Activated CD4-positive, alpha-beta T cell treated with anti-CD3 and anti-CD28 coated beads, Interleukin-2, amount 50 U/mL, for 4 hours (primary cell): ENCODE measurements at places on chromosomes 12 and 14.

DNA sequence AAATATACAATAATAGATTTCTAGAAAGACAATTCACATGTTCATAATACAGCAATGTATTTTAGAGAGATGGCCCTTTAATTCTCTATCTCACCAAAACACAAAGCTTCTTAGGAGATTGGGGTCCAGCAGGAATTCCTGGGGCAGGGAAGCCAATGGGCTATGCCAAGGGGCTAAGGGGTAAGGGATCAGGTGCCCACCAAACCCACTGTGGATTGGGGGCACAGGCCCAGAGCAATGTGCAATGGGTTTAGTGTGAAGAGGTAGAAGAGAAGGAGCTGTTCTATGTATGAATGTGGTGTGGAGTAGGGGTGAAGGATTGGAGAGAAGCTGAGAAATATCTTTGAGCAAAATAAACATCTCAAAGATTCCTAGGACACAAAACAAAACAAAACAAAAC lies 2.6 kb downstream of the HOXC13 start:
- no peak for DNase-seq

DNA sequence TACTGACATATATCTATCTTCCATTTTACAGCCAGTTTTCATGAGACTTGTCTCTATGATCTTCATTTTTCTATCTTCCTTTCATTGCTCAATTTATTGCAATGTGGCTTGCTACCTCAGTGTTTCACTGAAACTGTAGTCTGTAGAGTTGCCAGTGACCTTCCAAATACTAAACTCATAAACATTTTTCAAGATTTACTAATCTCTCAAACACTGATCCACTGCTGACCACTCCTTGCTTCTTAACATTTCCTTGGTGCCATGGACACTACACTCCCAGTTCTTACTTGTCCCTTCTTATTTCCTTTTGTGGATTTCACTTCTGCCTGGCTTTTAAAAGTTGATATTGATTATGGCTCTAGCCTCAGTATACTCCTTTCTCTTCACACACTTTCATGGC lies 95.4 kb upstream of the SLCO1C1 start:
- DNase-seq: no peak

- no peak for DNase-seq
Measured at GRCh38 chr12:6542209-6543009, 8.1 kb downstream of the GAPDH start.

DNA sequence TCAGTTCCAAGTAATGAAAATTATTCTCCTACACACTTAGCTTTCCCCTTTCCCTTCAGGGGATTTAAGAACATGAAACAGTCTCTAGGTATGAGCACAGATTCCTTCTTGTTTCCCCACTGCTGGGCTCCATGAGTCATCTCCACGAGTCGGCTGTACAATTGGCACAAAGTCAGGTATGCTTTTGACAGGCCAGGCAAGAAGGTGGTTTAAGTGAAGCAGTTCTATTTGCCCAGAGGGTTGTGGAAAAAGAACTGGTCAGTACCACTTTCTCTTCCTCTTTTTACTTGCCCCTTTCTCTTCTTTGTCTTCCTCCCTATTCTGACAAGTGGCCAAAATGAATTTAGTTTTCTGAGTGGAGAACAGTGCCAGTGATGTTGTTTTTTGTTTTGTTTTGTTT lies 16.3 kb downstream of the DYNC1H1 start:
- DNase-seq: no peak

DNA sequence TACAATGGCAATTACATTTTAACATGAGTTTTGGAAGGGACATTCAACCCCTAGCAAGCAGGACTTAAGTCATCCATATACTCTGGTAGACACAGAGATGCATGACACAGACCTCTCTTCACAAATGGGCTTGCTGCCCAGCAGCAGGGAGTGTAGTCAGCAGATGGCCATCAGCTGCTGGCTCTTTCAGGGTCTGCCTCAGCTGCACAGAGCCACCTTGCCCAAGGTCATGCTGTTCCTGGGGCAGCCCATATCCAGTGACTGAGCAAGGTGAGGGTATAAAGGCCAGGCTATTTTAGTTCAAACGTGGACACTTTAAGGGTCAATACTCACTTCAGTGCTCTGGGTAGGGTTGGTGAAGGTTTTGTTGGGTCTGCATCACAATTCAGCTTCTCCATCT lies 58.3 kb upstream of the JDP2 start:
- DNase-seq: no peak

DNA sequence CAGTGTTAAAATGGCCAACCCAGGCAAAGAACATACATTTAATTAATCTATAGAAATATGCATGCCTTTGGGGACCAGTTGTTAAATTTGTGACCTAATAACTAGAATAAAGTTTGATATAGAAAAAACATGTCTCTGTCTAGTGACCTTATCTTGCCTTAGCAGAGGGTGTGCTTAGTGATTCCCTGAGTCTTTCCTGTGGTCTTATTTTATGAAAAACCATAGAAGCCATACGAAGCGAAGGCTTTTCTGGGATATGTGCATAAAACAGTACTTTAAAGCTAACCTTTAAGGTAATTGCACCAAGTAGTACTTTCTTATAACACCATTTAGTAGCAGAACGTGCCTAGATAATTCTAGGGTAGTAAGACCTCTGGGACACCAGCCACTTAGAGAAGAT lies 379.4 kb downstream of the ZFP36L1 start:
- no peak for DNase-seq

- DNase-seq: no peak
Measured at GRCh38 chr12:110690127-110690430, 1.2 kb upstream of the HVCN1 start.

GRCh38 chr12:120367924-120368788 lies 808 bp downstream of the MSI1 start:
- peak; percentile 18 for DNase-seq

DNA sequence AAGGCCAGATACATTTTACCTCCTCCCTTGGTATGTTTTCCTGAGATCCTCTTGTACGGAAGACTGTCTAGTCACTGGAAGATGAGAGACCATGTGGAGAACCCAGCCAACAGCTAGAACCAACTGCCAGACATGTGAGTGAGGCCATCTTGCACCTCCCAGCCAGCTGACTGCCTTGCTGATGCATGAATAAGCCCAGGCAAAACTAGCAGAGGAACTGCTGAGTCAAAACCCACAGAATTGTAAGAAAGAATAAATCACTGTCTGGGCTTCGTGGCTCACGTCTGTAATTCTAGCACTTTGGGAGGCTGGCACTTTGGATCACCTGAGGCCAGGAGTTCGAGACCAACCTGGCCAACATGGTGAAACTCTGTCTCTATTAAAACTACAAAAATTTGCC lies 160.0 kb downstream of the TPH2 start:
- DNase-seq: no peak

DNA sequence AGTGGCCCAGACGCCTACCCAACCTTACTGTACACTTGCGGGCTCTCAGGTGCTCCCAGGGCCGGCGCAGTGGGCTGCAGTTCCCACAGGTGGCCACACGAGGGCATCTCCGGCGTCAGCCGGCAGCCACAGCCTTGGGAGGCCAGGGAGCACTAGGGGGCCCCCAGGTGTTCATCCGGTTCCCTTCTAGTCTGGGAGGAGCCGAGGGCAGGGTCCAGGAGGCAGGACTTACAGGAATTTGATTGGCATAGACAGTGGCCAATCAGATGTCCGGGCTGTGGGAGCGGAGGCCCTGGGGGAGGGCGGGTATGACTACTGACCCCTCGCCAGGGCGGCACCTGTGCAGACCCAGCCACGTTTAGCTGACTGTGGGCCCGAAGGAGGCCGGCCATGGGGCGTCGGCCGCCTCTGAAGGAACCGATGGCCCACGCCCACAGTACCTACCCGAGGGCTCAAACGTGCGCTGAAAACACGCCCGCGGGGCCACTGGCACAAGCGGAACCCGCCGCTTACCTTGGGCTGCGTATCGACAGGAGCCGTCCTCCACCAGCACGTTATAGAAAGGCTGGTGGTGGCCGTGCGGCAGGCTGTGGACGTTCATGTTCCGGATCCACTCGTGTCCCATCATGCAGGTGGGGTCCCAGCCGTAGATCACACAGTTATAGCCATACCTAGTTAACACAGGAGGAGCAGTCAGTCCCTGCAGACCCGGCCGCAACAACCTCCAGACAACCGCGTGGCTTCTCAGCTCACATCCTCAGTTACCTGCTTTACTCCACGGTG lies 34.8 kb downstream of the FBXO21 start:
- peak; percentile 70 for DNase-seq

GRCh38 chr14:97177635-97178034 lies 380.5 kb downstream of the VRK1 start:
- no peak for DNase-seq

DNA sequence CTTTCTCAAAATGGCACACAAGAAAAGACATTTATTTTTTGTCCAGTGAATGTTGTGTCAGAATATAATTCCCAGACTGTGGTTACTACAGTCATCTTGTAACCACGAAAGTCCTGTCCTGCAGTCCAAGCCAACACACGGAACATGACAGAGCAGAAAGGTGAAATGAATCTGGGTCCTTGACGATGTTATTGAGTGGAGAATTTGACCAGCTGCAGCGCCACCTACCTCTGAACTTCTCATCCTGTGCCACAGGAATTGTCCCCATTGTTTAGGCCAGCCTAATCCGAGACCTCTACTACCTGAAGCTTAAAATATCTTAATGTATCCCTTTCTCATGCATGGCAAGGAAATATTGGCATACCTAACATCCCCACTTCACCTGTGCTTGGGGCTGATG lies 64.1 kb upstream of the OTX2 start:
- DNase-seq: no peak

- DNase-seq: no peak
Measured at GRCh38 chr14:91835197-91835919, 32.0 kb downstream of the TC2N start.

DNA sequence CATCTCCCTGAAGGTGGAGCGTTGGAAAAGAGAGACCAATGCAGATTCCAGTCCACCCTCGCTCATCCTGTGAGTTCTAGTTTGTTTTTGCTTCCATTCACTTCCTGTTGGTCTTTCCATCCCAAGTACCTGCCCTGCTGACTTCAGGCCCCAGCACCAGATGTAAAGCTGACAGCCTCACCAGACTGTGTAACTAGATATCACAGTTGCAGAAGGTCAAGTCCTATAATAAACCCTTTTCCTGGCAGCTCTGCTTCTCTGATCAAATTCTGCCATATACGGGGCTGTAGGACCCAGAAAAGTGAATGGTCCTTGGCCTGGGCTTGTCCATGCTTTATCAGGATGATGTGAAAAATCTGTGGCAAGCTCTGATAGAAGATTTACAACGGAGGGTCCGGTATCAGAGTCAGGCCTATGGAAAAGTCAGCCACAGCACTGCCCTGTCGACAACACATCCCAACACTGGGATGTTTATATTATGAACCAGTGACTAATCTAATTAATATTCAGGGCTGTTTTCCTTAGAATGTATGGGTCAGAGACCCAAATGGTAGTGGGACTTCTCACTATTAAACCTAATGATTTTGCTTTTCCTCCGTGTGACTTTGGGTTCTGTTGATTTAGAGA lies 42.1 kb downstream of the CCDC175 start:
- no peak for DNase-seq

DNA sequence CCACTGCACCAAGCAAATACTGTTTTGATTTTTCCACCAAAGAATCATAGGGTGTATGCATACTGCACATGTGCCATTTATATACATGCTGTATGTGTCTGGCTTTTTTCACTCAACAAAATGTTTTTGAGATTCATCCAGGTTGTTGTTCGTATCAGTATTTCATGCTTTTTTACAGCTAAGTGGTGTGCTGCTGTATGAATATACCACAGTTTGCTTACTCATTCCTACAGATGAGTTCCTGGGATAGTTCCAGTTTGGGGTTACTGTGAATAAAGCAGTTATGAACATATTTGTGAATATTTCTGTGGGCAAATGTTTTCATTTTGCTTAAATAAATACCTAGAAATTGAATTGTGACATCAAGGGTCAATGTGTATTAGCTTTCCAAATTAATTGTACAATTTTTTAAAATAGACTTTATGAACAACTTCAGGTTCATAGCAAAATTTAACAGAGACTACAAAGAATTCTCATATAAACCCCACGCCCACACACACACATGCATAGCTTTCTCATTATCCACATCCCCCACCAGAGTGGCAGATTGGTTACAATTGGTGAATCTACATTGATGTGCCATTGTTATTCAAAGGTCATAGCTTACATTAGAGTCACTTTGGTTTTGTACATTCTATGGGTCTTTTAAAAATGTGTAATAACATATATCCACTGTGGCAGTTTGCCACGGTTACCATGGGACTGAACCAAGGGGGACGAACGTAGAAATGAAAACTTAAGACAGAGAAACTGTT lies 6.9 kb upstream of the KRT6A start:
- no peak for DNase-seq

GRCh38 chr12:103779410-103780092 lies 61.5 kb downstream of the NT5DC3 start:
- no peak for DNase-seq

DNA sequence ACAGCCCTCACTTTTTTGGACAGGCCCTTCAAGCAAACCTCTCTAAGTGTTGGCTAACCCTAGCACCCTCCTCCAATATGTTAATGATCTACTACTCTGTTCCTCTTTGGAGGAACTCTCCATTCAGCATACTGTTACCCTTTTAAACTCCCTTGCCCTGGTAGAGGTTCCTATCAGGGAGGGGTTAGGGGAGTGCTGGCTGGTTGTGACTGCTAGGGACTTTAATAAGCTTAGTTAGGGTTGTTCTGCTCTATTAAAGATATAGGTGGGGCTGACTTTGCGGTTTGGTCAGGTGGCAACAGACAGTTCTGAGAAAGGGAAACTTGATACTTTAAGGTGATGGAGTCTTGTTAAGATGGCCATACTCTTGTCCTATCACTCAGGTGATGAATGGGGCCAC lies 301.5 kb upstream of the FBXO33 start:
- no peak for DNase-seq

DNA sequence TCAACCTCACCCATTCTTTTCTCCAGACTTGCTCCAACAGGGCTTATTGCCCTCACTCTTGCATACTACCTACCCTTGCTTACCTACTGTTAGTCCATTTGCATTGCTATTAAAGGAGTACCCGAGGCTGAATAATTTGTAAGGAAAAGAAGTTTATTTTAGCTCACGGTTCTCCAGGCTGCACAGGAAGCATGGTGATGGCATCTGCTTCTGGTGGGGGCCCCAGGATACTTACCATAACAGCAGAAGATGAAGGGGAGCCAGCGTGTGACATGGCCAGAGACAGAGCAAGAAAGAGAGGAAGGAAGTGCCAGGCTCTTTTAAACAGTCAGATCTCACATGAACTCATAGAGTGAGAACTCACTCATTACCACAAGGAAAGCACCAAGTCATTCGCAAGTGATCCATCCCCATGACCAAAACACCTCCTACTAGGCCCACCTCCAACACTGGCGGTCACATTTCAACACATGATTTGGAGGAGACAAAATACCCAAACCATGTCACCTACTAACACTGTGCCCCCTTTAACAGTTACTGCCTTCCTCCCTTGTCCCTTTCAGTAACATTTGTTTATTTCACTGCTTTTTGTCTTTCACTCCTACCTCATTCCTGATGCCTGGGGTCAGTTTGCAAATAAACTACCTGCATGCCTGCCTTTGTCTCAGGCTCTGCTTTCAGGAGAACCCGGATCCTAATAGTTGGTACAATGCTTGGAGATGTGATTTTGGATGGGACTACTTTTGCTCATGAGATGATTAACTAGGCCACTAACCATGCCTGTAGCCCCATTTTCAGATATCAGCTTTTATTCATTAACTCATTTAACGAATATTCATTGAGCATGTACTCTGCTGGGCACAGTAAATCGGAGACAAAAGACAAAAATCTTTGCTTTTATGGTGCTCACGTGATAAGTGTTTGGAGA lies 41.6 kb upstream of the CSRP2 start:
- DNase-seq: no peak
